Activated T-helper 1 cell treated with anti-CD3 and anti-CD28 coated beads, Interleukin-12 subunit alpha, Interleukin-12 subunit beta, Interleukin-2, Interleukin-4 antibody, amounts not matched to agents 30 ng/mL and 10 ng/mL and 1 ng/mL, durations not matched to agents 14 hours and 24 hours and 36 hours (primary cell): ENCODE measurements at places on chromosomes 16 and 17. TPM values are rescaled to one million over a fixed set of nuclear protein-coding genes. Genes with fewer than 3 reads are reported as not detected.

GRCh38 chr16:59060207-59060606, 326.1 kb upstream of the GOT2 start:
- H3K27ac ChIP-seq = no peak overlapping the region
- DNase-seq = no peak
- H3K4me1 ChIP-seq = no peaks in the 10 kb centered on the region
- H3K36me3 ChIP-seq = no peaks in the 10 kb centered on the region
- no peak overlapping the region for H3K4me3 ChIP-seq
- no peaks in the 10 kb centered on the region for H3K27me3 ChIP-seq

DNA sequence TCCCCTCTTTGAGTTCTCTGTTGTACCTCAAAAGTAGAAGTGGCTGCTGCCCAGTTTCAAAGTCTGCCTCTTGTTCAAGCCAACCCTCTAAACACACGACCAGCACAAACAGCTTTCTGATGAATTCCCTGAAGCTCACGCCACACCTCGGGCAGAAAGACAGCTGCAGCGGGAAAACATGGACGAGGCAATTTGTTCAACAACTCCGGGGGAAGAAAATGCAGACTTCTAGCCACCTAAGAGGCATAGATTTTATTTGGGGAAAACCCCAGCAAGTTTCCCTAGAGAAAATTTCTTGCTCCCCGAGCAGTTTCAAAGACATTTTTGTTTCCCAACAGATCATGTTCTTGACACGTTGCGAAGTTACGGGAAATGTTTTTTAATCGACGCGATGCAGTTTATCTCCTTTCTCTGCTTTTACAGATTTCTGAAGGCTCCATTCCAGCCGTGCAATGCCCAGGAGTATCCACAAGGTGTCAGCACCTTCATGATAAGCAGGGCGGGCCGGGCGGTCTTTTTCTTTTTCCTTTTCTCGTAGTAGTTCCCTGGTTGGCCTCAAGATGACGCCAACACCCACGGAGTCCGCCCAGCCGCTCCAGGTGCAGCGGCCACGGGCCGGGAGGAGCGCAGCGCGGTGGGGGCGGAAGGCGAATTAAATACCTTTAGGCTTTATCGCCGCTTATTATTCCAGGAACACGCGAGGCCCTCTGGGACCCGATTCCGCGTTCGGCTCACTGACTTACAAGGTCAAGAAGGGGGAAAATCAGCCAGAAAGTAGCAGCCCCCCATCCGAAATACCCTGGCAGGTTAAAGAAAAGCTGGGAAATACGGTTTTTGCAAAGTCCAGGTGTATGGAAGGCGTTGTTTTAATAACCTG, 2.9 kb upstream of the FOXC2 start:
- H3K4me3 ChIP-seq = peak overlapping the region; percentile 22
- no peaks in the 10 kb centered on the region for H3K36me3 ChIP-seq
- H3K4me1 ChIP-seq = peaks cover 9% of the 10 kb centered on the region
- H3K27me3 ChIP-seq = peaks cover 45% of the 10 kb centered on the region
- peak overlapping the region; percentile 63 for H3K27ac ChIP-seq

DNA sequence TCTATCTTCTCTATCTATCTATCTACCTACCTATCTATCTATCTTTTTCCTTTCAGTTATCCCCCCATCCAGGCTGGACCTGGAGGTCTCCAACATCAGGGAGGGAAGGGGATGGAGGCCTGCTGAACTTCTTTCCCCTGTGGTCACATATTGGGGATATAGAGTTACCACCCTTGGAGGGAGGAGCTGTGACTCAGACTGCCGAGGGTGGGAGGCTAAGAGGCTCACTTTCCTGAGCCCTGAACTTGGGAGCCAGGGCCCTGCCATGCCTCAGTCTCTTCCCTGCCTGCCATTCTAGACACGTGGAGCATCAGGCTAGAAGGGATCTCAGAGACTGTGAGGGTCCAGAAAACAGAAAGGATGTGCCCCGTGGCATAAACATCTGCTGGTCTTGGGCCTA, 8.4 kb downstream of the LRRC3C start:
- no peak overlapping the region for H3K27ac ChIP-seq
- no peaks in the 10 kb centered on the region for H3K36me3 ChIP-seq
- H3K4me1 ChIP-seq = peaks cover 20% of the 10 kb centered on the region
- no peak overlapping the region for H3K4me3 ChIP-seq

DNA sequence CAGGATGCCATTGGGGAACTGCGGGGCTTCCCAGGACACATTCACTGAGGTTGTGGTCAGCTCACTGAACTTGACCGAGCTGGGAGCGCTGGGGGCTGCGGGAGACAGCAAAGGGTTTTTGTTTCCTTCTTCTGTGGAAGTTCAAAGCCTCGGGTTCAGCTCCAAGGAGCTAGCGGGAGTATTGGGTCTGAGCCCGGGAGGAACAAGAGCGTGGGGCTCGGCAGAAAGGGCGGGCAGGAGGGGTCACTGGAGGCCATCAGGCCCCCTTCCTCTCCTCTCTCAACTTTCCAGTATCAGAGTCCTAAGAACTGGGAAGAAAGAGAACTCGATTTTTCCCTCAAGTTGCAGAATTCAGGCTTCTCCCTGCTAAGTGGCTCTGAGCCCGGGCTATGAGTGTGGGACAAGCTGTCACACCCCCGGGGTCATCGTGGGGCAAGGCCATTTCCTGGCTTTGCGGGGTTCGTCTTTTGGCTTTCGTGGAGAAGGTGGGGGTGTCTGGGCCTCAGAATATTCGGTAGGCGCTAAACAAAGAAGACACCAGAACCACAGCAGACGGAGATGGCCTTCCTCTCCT, 53.6 kb upstream of the CDC42EP4 start:
- no peak overlapping the region for H3K27ac ChIP-seq
- DNase-seq = no peak
- H3K36me3 ChIP-seq = no peaks in the 10 kb centered on the region
- no peak overlapping the region for H3K4me3 ChIP-seq

DNA sequence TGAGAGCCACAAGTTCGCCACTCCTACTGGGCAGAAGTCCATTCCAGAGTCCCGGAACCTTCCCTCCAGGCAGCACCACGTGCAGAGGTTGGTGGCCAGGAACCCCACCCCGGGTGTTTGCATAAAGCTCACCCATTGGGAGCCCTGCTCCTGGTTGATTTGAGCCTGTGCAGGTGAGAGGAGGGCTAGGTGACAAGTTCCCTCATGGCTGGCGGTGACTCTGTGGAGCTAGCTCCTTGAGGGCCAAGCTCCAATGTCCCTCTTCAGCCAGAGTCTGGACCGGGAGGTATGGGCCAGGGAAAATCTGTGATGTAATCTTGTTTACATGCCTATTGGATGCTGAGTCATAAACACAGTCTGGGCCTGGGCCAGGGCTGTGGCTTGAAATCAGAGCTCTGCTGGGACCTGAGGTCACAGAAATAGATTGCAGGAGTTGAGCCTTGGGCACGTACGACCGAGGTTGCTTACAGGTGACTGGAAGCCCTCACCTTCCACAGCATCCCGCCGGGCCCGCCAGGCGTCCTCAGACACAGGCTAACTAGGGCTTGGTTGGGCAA, 118.9 kb downstream of the AATF start:
- no peak overlapping the region for H3K4me3 ChIP-seq
- H3K27me3 ChIP-seq = peaks cover 26% of the 10 kb centered on the region
- no peak overlapping the region for H3K27ac ChIP-seq
- DNase-seq = no peak
- no peaks in the 10 kb centered on the region for H3K36me3 ChIP-seq

DNA sequence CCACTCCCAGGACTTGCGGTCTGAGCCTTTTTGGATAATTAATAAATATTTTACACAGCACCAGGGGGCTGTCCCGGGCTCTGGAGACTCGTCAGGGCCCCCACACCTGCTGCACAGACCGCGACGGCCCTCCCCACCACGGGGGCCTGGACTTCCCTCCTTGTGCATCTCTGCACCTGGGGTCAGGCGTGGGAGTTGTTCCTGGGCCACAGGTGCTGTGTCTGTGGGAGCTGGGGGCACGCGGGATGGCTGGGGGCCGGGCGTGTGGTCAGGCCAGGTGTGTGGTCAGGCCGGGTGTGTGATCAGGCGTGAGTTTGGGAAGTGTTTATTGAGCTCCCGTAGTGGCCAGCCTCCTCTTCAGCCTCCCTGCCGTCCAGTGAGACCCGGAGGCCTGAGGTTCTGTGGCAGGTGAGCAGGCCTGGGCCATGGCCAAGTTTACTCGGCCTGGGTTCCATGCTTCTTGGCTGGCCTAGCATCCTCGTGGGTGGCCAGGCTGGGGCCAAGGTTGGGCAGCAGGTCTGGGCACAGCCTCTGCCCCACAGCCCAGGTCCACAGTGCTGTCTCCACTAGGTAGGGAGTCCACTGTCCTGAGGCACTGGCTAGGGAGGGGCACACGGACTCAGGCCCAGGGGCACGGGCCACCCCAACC, 1.9 kb upstream of the STUB1 start:
- H3K4me1 ChIP-seq = peaks cover 5% of the 10 kb centered on the region
- H3K27me3 ChIP-seq = peaks cover 7% of the 10 kb centered on the region
- no peak for DNase-seq
- H3K4me3 ChIP-seq = no peak overlapping the region
- no peak overlapping the region for H3K27ac ChIP-seq

DNA sequence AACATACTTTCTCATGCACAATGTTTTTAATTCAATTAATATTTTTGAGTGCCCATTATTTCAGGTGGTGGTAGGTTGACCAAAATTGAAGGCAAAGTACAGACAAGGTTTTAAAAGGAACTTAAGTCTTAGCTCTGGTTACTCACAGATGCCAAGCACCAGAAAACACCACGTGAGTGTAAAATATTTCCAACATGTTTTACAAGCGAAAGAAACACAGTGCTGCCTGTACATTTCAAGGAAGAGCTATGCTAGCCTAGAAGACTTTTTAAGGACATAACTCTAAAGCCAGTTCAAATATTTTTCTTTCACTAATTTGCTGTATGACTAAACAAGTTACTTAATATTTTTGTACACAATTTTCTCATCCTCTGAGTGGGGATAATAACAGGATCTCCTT, 736.4 kb upstream of the GOT2 start:
- H3K27ac ChIP-seq = no peak overlapping the region
- no peak for DNase-seq
- no peaks in the 10 kb centered on the region for H3K4me1 ChIP-seq
- no peak overlapping the region for H3K4me3 ChIP-seq
- H3K27me3 ChIP-seq = no peaks in the 10 kb centered on the region

The CHST4 gene
- total RNA-seq = not detected in 2 replicates

The BAIAP2 gene
- total RNA-seq = 4.3 and 5.8 TPM in 2 replicates
